ENCODE measurements at places on chromosomes 2 and 18. TPM values are rescaled to one million over a fixed set of nuclear protein-coding genes. Genes with fewer than 3 reads are reported as not detected.

The TMEM163 gene
- total RNA-seq, result 0.64 TPM

DNA sequence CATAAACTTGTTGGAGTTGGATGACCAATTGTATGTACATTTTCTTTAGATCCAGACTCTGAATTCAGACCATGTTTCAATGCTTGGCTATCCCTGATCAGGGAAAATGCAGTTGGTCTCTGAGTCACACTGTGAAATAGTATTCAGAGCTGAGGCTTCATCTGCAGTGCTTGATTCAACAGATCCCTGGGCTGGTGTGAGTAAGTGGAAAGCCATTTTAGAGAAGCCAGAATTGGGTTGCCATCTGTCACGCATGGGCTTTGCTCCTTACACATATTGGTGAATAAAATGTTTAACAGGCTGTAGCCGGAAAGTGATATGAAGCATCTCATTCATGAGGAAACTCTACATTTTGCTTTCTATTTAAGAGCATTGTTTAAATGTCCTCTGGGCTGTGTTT, 50.0 kb upstream of the ACYP2 start:
- no peaks in the 10 kb centered on the region for H3K4me1 ChIP-seq
- no peak for DNase-seq
- no peak overlapping the region for H3K4me3 ChIP-seq
- no peak overlapping the region for H3K27ac ChIP-seq

DNA sequence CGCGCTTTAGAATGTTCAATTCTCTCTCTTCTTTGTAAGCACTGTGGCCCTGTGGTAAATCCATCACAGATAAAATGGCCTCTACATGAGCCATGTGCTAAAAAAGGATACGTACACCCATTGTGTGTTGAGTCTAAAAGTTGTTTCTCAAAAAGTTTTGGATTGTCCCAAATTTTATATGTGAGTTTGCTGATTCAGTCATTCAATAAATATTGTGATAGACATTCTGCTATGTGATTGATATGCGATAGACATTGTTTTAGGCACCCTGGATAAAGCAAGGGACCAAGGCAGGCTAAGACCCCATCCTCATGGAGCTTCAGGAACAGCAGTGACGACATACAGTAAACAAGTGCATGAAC, 53.5 kb downstream of the E2F6 start:
- no peak overlapping the region for H3K27ac ChIP-seq
- no peaks in the 10 kb centered on the region for H3K4me1 ChIP-seq

GRCh38 chr18:13176847-13177246, 41.7 kb upstream of the LDLRAD4 start:
- H3K27me3 ChIP-seq, result no peaks in the 10 kb centered on the region
- no peaks in the 10 kb centered on the region for H3K4me1 ChIP-seq
- H3K4me3 ChIP-seq, result peak overlapping the region; percentile 54
- no peak overlapping the region for H3K27ac ChIP-seq
- no peaks in the 10 kb centered on the region for H3K36me3 ChIP-seq

DNA sequence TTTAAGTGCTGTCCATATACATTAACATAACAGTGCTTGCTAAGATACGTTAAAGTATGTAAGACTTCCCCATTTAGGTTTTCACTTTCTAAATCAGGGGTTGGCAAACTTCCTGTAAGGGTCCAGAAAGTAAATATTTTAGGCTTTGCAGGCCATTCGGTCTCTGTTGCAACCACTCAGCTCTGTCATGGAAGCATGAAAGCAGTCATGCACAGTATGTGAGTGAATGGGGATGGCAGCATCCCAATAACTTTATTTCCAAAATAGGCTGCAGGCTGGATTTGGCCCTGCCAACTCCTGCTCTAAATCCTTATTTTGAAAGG, 128.7 kb downstream of the PLA2R1 start:
- DNase-seq, result no peak
- H3K4me1 ChIP-seq, result no peaks in the 10 kb centered on the region
- H3K27me3 ChIP-seq, result peaks cover 4% of the 10 kb centered on the region
- no peaks in the 10 kb centered on the region for H3K36me3 ChIP-seq

GRCh38 chr2:11017921-11018320, 106.2 kb downstream of the KCNF1 start:
- peaks cover 3% of the 10 kb centered on the region for H3K27me3 ChIP-seq
- no peaks in the 10 kb centered on the region for H3K4me1 ChIP-seq
- no peak for DNase-seq
- no peaks in the 10 kb centered on the region for H3K36me3 ChIP-seq

The NOL4 gene
- not detected for total RNA-seq

GRCh38 chr2:229237270-229237669, 33.8 kb downstream of the PID1 start:
- no peaks in the 10 kb centered on the region for H3K4me1 ChIP-seq
- no peak overlapping the region for H3K27ac ChIP-seq
- no peaks in the 10 kb centered on the region for H3K27me3 ChIP-seq

DNA sequence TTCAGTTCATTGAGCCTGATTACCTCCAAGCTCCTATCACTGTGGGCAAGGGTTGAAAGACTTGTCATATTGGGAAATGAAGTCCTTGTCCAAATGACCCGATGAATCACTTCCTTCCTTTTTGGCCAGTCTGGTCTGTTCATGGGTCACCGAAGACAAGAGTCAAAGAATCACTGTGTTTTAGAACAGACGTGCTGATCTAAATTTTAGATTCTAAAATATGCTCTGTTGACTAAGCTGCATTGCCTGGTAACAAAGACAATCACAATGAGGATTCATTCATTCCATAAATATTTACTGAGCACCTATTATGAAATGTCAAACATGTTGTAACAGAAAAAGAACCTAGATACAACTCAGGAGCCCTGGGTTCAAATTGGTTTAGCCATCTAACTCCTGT, 99.4 kb upstream of the RND3 start:
- no peak overlapping the region for H3K4me3 ChIP-seq
- DNase-seq, result no peak
- H3K4me1 ChIP-seq, result no peaks in the 10 kb centered on the region
- no peak overlapping the region for H3K27ac ChIP-seq
- H3K36me3 ChIP-seq, result no peaks in the 10 kb centered on the region

DNA sequence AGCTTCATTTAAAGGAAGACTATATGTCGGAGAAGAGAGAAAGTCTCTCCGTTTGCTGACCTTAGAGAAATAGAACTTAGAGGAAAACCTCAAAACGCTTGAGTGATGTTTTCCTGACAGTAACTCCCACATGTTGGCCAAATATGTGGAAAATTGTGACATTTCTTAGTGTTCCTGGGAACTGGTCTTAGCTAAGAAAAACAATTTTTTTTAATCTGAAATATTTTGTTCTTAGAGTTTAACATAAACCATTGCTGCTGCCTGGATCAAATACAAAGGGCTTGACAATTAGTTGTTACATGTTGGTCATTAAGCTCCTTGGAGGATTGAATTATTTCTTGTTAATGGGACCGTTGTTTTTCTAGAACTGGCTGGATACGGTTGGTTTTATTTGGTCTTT, 16.3 kb downstream of the DYNC2LI1 start:
- DNase-seq, result no peak
- no peaks in the 10 kb centered on the region for H3K27me3 ChIP-seq
- H3K36me3 ChIP-seq, result no peaks in the 10 kb centered on the region
- H3K27ac ChIP-seq, result no peak overlapping the region
- H3K4me1 ChIP-seq, result no peaks in the 10 kb centered on the region

GRCh38 chr2:26916128-26916692, 54.2 kb upstream of the MAPRE3 start:
- no peak for DNase-seq
- H3K36me3 ChIP-seq, result no peaks in the 10 kb centered on the region
- peaks cover 5% of the 10 kb centered on the region for H3K27me3 ChIP-seq
- H3K27ac ChIP-seq, result no peak overlapping the region
- no peaks in the 10 kb centered on the region for H3K4me1 ChIP-seq
- no peak overlapping the region for H3K4me3 ChIP-seq

The FSIP2 gene
- total RNA-seq, result 0.32 TPM

The CFAP65 gene
- total RNA-seq, result not detected

- H3K36me3 ChIP-seq, result no peaks in the 10 kb centered on the region
- DNase-seq, result no peak
- no peak overlapping the region for H3K4me3 ChIP-seq
- no peak overlapping the region for H3K27ac ChIP-seq
Observed at GRCh38 chr18:75656035-75656434, 228.5 kb upstream of the SMIM21 start.

DNA sequence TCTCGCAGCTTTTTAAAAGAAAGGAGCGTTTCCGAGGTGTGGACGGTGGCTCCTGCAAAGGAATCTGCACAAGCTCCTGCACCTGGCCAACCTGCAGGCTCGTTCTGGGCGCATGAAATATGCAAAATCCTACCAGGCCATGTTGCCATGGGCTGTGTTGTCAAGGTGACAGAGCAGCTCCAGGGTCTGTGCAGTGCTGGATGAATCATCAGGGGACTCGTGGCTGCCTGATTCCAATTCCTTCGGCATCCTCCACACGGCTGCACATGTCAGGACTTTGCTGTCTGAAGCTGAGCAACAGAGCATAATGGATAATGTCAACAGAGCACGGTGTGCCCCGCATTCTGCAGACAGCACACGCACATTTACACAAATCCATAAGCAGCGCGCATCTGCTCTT, 120.5 kb downstream of the EIPR1 start:
- no peaks in the 10 kb centered on the region for H3K4me1 ChIP-seq
- H3K36me3 ChIP-seq, result peaks cover 19% of the 10 kb centered on the region
- H3K4me3 ChIP-seq, result no peak overlapping the region
- H3K27me3 ChIP-seq, result no peaks in the 10 kb centered on the region
- no peak for DNase-seq

DNA sequence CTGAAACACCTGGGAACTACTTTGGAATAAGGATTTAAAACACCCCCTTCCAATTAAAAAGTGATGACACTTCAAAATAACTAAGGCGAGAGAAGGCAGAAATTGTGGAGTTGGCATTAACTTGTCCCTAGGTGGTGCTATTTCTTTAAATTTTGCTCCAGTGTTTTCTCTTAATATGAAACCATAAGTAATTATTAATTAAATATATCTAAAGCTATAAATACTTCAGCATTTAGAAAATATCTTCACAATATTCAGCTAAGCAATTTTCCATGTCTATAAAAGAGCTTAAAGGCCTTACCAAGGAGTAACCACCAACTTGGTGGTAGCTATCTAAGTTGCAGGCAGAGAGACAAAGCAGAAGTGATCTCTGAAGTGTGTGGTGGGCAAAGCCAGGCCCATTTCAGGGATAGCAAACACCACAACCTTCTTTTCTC, 186.8 kb upstream of the PGAP1 start:
- H3K4me3 ChIP-seq, result no peak overlapping the region
- H3K4me1 ChIP-seq, result no peaks in the 10 kb centered on the region
- H3K27ac ChIP-seq, result peak overlapping the region; percentile 34

Measured in CD4-positive, CD25-positive, alpha-beta regulatory T cell (primary cell).